Hematopoietic multipotent progenitor cell treated with erythropoietin and hydrocortisone succinate and interleukin-3 and kit ligand, for 4 days (in vitro differentiated cells): ENCODE measurements at places on chromosomes 2 and 18.

DNA sequence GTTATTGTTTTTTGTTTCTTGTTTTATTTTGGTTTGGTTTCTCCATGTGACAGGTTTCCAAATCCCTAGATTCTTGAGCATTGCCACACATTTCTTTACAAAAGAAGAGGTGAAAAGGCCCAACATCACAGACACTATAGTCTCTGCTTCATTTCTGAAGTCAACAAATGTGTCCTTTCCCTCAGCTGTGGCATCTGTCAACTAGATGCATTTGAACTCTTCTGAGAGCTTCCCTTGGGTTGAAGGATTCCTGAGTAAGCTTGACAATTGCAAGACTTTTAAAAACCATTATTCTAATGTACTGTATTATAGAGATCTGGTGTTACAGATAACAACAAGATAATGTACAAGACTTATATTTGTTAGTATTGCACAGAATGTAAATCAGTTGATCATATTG lies 703.3 kb upstream of the PKDCC start:
- no peak for DNase-seq

DNA sequence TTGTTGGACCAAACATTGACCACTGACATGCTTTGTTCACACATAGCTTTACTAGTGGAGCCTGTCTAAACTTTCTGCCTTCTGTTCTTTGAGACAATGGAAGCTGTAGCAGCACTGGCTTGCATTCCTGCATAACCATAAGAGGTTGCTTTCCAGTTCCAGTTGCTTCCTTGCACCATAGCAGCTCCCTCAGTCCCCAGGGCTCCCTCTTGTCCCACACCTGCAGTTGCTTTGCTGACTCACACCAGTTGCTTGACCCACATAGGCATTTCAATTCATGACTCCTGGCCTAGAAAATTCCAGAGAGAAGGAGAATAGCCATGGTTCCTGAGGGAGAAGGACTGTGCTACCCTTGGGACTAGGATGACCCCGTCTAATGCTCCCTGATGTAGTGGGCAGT lies 20.9 kb downstream of the SGPP2 start:
- DNase-seq, result no peak

DNA sequence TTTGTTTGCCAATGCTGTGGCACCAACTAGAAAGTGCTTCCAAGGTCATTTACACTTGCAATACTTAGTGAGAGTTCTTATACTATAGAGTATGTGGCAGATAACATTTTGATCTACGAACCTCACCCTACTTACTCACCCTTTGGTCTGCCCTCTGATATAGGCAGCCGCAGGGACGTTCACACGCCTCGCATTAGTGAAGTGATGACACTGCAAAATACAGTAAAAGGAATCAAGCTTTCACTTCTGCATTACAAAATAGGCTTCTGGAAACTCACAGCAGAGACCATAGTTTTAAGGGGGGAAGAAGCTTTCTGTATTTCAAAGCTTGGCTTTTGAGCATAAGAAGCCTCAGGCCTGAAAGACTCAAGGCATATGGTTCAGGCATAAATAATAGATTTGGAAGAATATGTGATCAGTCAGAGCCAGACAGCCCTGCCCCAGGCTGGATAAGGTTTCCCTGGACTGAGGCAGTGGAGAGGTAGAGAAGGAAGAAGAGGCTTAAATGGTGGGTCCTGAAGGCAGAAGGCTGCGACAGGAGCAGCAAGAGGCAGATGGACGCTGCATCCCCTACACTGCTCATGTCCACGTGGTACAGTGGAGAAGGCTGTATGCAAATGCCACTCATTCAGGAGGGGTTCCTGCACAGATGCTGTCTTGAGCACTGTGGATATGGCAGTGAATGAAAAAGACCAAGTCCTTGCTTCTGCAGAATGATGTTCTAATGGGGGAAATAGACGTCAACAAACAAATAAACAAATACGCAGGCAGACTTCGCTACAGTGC lies 63.1 kb downstream of the FECH start:
- DNase-seq, result peak; percentile 92

GRCh38 chr2:12539776-12540562 lies 176.8 kb upstream of the TRIB2 start:
- no peak for DNase-seq

DNA sequence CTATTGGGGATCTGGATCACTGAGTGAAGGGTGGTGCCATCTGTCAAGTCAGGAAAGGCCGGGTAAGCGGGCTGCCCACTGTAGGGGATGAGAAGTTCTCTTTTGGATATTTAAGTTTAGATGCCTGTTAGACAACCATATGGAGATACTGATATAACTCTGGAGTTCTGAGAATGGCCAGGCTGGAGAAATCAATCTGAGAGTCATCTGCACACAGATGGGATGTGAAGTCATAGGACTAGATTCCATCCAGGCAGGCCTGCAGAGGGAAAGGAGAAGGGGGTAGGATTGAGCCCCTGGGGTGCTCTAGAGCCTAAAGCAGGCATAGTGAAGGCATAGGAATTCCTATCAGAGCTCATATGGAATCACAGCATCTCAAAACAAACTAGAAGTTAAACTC lies 30.1 kb downstream of the SPRED2 start:
- no peak for DNase-seq

- no peak for DNase-seq
These were observed 271.6 kb upstream of the SESTD1 start for GRCh38 chr2:179536185-179536584.

DNA sequence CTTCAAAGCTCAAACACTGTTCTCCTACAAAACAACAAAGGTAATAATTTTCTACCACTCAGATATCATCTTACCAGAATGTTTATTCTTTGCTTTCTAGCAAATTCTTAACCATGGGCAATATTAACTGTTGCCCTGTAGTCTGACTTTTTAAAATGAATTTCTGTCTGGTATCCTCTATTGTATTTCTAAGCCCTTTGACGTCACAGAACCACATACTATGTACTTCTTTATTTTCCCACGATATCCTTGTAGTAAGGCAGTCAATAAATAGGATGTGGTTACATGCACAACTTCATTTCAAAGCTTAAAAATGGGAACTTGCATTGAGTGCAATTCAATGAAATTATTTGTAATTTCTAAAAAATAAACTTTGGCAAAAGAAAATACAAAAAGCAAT lies 58.7 kb downstream of the THADA start:
- DNase-seq, result peak; percentile 77

GRCh38 chr2:189362283-189362682 lies 79.0 kb upstream of the WDR75 start:
- no peak for DNase-seq

DNA sequence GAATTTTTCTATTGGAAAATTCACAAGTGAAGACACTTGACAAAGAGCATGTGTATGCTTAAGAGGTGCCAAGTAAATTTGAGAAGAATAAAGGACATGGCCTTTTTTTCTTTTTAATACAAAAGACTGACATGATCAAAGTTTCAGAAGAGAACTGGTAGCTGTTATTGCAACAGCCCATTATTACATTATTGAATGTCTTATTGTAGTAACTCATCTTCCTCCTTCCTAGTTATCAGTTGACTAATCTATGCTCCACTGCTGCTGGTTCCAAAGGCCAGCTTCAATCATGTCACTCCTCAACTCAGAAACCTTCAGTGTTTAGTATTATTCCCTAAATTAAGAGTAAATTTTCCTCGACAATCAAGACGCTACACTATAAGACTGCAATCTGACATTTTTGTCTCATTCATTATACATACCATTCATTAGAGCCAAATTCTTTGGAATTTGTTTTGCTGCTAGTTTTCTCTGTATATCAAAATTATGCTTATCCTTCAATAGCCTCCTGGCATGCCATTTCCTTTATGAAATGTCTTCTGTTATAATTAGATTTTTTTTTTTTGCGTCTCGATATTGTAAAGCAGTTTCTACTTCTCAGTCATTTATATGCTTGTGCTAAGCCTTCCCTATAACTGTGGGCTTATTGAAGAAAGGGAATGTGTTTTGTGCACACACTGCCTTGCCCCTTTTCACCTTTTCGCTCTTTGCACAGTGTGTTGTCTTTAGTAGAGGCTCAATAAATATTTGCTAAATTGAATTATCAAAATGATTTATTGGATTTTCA lies 27.9 kb downstream of the ITGA4 start:
- DNase-seq, result no peak

GRCh38 chr2:146214394-146214929 lies 1630.4 kb upstream of the ACVR2A start:
- DNase-seq, result no peak

DNA sequence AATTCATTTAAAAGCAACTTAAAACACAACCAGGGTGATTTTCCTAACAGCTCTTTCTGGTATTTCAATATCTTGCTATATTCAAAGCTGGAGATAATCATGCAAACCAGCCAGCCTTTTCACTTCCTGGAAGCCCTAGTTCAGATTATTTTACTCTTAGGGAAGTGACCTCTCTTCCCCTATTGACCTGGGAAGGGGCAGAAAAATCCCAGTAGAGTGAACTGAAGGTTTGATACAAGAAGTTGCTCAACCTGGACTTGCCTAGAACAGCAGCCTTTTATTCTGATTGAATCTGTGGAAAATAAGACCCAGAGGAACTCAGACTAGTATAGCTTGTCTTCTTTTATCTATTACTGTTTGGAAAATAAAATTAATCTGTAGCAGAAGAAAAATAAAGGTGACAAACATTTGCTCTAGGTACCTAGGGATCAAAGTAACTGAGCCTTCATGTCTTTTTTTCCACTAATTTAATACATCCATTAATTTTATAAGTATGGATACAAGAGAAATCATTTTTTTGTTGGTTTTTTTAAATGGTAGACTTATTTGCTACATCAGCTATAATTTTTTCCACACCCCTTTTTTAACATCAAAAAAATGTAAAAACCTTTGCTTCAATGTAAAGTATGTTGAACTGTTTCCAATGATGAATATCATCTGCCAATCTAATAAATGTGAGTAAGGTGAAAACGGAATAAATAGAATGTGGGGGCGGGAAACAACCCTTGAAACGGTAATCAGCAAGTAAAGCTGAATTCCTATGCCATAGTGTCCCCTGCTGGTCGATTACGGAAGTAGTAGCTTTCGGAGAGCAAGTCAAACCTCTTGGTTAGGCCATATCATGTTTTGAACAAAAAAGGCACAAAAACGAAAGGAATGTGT lies 629.9 kb downstream of the NRXN1 start:
- DNase-seq, result peak; percentile 76

- peak; percentile 27 for DNase-seq
These were observed 466.6 kb upstream of the ETAA1 start for GRCh38 chr2:66930339-66931220.

GRCh38 chr2:19021100-19021476 lies 337.3 kb downstream of the OSR1 start:
- DNase-seq, result no peak

DNA sequence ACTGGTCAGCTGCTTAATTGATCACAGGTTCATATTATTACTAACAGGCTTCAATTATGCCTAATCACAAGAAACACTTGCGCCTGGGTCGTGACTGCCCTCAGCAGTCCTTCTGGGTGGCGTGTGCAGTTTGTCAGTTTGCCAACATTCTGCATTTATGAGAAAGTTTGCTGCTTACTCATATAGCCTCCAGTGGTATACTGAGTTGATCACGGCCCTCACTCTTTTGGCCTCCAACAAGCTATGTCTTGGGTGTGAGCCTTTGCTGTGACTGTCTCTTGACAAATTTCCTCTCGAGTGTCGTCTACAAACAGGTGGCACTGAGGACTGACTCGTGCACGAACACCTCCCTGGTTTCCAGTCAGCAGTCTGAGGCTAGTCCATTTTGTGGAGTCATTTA lies 27.3 kb downstream of the DCDC2C start:
- no peak for DNase-seq

DNA sequence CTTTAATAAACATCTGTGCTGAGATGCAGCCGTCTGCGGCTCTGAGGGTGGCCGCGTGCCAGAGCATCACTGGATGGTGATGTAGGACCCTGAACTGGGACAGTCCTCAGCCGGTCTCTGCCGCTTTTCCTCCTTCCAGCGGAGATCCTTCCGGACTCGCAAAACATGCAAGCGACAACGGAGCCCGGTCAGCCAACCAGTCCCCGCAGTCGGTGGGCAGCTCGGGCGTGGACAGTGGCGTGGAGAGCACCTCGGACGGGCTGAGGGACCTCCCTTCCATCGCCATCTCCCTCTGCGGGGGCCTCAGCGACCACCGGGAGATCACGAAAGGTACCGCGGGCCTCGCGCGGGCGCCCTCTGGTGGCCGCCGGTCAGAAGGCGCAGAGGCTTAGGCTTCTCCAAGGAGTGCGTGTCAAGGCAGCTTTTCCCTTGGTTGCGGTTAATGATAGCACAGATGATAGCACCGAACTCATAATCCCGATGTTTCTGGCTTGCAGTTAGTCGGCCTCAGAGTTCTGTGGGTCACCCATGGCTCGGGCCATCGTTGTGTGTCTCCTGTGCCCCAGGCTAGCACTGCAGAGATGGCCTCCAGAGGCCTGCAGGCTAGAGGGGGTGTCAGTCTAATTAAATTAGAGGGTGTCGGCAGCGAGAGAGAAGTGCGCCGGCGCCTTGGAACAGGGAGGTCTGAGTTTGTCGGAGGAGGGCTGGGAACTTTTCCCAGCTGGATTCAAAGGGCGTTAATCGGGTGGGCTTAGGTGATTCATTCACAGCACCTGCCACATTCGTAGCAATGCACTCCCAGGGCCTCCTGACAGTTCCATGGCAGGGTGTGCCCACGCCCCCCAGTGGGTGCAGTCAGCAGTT lies 38.5 kb downstream of the LPIN1 start:
- peak; percentile 64 for DNase-seq
